ENCODE measurements at places on chromosomes 3 and 15.
A peak's percentile ranks its signal among the peaks of the same experiment; 100 is the strongest.

DNA sequence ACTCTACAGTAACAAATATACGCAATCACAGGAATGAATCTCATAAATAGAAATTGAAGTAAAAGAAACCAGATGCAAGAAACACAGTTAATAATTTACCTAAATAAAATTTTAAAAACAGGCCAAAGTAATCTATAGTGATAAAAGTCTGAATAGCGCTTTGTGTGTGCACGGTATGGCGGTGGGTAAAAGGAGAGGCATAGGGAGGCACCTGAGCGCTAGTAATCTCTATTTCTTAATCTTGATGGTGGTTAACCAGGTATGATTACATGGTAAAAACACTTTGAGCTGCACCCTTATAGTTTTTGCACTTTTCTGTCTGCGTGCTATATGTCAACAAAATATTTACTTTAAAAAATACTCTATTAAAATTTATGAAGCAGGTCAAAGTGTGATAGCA is 198.1 kb upstream of the SATB1 start:
- DNase-seq: no peak

DNA sequence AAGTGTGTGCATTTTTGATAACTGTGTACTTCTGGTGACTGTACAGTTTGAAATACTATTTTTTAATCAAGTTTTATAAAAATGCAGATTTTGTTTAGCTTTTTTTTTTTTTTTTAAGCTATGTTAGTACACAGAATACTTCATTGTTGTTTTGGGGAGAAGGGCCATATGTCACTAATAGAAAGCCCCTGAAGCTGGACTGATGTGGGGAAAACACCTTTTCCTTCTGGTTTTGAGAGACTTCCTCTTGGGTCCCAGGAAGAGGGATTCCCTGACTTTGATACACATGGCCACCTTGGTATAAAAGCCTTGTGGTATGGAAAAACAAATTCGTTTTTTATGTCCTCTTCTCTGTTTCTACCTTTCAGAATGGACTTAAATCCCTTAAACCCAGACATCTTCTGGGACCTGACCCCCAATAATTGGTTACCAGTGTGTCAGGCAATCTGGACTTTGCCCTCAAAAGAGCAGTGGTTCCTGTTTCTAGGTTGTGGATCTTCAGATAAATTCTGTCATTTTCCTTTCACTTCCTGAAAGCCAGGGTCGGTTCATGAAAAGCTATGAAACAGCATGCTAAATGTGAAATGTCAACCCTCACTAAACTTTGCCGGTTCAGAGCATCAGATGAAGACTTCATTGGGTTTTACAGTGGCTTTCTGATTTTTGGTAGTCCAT is 31.1 kb upstream of the BLOC1S6 start:
- no peak for DNase-seq

- no peak for DNase-seq
Observed at GRCh38 chr3:151772825-151773480, 39.2 kb downstream of the AADACL2 start.

- DNase-seq: no peak
Observed at GRCh38 chr3:143128227-143128955, 8.8 kb downstream of the CHST2 start.

- peak; percentile 90 for DNase-seq
Observed at GRCh38 chr3:51343918-51344687, 41.0 kb upstream of the MANF start.

- peak; percentile 44 for DNase-seq
Observed at GRCh38 chr3:10286596-10287295, 6.0 kb downstream of the GHRL start.

- DNase-seq: no peak
Observed at GRCh38 chr15:99335508-99335907, 84.2 kb downstream of the LRRC28 start.

DNA sequence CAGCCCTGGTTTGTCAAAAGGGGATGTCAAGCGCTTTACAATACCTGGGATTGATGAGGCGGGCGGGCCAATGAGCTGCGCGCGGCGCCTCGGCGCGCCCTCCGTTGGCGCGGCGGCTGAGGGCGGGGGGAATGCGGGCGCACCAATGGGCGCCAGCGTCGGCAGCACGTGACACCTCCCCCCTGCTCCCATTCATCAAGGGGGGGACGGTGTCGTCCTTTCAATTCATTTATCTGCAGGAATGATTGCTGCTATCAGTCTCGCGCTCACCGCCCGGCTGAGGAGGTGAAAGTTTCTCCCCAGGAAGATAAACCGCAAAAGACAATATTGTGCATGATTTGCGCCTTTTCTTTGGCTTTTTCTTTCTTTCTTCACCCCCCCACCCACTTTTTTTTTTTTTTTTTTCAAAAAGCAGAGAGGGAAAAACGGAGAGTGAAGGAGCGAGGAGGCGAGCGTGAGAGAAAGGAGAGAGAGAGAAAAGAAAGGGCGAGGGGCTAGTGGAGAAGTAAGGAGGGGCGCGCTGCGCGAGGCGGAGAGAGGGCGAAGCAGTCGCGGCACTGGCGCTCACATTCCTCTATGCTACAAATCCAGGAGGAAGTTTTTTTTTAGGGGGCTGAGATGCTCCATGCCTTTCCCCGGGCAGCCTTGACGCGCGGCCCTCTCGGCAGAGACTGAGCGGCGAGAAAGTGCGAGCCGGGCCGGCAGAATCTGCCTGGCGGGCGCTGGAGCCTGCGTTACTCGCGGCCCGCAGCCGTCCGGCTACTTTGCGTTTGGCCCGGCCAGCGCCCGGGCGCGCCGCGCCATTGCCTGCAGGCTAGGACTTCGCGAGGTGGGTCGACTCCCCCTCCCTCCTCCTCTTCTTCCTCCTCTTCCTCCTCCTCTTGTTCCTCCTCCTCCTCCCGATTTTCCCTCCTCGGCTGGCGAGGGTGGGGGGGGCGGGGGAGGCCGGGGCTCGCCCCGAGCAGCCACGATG is at the start of gene ZIC1:
TSS of gene ZIC1 (plus strand) at position 223 of the 973 bp plus-strand sequence. CDS start at position 971, 748 bp downstream.
- peak; percentile 59 for DNase-seq

- DNase-seq: peak; percentile 57
Observed at GRCh38 chr3:38655708-38656300, 6.3 kb upstream of the SCN5A start.

DNA sequence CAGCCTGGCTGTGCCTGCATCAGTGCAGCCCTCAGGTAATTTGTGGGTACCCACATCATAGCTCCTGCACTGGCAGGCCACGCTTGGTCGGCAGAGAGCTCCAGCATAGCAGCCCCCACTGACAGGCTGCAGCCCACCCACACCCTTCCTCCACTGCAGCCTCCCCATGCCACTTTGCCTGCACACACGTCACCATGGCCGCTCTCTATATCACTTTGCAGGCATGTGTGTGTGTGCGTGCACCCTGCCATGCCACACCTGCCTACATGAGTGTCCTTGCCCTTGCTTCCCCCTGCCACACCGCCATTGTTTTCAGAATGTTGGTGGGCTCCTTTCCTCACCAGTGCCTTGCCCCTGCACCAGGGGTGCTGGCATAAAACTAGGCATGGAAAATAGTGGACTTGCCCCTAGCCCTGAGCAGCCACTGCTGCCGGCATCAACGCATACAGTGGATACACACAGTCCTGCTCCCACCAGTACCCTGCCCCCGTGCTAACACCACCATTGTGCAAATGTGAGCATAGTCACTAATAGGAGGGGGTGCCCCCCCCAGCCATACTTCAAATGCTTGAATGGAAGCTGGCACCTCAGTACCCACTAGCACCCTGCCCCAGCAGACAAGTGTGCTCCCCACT is 278.7 kb upstream of the MANF start:
- DNase-seq: no peak

- DNase-seq: no peak
Observed at GRCh38 chr3:58111513-58112184, 99.1 kb downstream of the DNASE1L3 start.

DNA sequence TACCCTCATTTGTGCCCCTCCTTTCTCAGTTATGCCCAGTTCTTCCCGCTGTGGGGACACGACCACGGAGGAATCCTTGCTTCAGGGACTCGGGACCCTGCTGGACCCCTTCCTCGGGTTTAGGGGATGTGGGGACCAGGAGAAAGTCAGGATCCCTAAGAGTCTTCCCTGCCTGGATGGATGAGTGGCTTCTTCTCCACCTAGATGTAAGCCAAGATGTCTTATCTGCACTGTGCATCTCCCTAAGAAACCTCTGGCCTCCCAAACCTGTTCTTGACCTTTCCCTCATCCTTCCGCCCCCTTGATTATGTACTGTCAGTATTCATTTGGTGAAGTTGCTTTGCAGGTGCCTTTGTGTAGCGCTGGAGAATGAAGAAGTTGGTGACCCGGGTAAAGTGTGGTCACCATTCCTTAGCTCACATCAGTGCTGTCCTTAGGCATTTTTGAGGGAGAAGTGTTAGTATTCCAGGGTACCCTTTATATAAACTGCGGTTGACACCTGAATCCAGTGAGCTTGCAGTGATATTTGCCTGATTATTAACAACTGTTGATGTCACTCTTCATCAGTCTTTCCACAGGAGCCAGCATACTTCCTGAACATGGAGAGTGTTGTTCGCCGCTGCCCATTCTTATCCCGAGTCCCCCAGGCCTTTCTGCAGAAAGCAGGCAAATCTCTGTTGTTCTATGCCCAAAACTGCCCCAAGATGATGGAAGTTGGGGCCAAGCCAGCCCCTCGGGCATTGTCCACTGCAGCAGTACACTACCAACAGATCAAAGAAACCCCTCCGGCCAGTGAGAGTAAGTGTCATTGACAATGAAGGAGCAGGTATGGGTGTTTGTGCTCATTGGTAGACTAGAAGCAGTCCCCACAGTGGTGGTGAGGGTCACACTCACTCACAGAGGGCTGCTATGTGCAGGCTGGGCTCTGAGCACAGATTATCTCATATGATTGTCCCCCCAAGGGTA is 966 bp downstream of the ALAS1 start:
- no peak for DNase-seq

GRCh38 chr3:29605845-29606244 is 325.0 kb downstream of the RBMS3 start:
- peak; percentile 34 for DNase-seq

- DNase-seq: peak; percentile 56
Observed at GRCh38 chr3:149382101-149382467, 4.6 kb upstream of the TM4SF1 start.

- DNase-seq: no peak
Observed at GRCh38 chr3:32700244-32700643, 15.3 kb downstream of the CNOT10 start.

DNA sequence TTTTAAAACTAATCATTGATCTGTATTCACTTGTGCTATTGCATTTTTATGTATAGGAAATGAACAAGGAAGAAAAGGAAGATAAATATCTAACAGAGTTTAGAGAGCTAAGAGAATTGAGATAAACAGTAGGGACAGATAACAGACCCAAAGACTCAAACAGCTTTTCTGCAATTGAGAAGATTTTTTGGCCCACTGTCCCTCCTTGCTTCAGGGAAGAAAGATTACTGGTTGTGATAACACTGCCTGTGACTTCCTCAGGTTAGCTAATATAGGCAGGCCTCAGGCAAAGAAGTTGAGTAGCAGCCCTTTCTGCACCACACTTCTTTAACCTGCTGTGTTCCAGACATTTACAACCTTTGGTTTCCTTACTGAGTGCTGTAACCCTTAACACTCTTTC is 2.7 kb upstream of the COX17 start:
- no peak for DNase-seq

DNA sequence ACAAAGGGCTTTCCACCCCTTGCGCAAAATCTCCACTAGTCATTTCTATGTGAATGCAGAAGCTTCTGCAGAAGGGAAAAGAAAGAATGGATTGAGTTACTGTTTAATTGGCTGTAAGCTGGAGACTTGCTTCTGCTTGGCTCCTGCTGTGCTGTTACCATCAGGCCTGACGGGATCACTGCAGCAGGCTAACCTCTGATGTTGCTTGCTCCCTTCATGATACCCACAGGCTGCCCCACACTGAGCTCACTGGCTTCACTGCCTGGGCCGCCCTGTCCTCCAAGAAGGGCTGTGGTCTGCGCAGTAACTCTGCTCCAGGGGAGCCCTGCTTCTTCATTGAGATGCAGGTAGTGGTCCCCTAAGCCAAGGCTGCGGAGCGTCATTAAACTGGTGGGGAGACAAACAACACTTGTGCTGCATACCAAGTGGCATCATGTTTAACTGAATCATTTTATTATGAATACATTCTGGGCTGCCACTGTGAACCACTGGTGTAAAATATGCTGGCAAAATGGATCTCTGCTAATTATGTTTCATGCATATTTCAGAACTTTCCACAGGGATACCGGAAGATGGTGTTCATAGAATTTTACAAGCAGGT is 78.6 kb downstream of the WDR49 start:
- no peak for DNase-seq

- peak; percentile 82 for DNase-seq
Observed at GRCh38 chr3:132083583-132084279, 48.9 kb upstream of the CPNE4 start.
